ENCODE measurements at places on chromosomes 3 and 15.

DNA sequence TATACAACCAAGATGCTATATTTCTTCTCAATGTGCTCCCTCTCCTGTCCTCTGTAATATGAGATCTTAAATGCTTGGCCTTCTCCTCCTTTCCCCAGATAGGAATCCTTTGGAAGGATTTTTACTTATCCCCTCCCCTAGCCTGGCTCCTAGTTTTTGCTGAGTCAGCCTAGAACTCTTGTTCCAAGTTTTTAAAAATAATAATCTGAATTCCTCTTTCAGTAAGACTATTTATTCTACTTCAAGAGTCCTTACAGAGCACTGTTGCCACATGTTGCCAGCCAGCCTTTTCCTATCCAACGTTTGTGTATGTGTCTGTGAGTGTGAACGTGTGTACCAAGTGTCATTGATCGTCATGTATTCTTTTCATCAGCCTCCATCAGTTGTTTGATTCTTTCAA lies 11.0 kb upstream of the KCNMB2 start:
- DNase-seq = no peak

- no peak for DNase-seq
Observed at GRCh38 chr3:9141928-9142289, 107.5 kb downstream of the SRGAP3 start.

DNA sequence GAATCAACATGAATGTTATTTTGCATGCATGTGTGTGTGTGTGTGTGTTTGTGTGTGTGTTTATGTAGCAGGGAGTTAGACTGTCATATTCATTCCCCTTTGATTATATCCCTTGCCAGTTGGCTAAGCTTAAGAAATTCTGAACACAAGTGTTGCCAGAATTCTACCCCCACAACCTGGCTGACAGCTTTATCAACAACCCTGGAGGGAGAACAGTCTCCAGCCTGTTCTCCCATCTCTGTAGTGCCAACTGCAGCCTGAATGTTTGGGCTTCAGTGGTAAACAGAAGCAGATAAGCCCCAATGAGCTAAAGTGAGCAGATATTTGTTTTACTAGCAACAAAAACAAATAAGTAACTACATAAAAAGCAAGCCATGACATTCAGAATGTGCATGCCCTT lies 162.6 kb upstream of the ABI3BP start:
- DNase-seq = peak; percentile 18

GRCh38 chr3:134406331-134407238 lies 32.3 kb upstream of the AMOTL2 start:
- peak; percentile 98 for DNase-seq

DNA sequence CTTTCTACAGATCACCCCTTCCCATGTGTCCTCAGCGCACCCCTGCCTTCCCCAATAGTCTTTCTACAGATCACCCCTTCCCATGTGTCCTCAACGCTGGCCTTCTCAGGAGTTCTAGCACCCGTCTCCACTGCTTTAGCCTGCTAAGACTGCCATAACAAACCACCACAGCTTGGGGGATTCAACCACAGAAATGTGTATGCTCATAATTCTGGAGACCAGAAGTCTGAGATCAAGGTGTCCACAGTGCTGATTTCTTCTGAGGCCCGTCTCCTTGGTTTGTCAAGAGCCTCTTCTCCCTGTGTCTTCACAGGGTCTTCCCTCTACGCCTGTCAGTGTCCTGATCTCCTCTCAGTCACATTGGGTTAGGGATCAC lies 68.1 kb upstream of the CGNL1 start:
- no peak for DNase-seq

DNA sequence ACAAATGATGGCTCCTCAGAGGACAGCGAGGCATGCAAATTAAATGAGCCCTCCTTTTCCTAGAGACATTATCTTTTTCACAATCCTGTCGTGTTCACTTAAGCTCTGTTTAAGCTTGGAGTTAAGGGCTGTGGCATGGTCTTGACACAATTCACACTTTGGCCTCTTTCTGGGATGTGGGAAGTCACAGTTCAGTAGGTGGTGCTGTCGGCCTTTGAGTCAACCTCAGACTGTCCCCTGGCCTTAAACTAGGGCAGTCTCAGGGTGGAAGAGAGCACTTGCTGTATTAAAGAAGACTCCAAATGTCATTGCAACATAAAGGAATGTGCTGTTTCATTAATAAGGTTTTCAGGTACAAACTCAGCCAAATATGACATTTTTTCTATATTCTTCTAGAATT lies 351.0 kb downstream of the MCTP2 start:
- peak; percentile 43 for DNase-seq

GRCh38 chr15:94127006-94127405 lies 104.4 kb upstream of the MCTP2 start:
- DNase-seq = no peak

DNA sequence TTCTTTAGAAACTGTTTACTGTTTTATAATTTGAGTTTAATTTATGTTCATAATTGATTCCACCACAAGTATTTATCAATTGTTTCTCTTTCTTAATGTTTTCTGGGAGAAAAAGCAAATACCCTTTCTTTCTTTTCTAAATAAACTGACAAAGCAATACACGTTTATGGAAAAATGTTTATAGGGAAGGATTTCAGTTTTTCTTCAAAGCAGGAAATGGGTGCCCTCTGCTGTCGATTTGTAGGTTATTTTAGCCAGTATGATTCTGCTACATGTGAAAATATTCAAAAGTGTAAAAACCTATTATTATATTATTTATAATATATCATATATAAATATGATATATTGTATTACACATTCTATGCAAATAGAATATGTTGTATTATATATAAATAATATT lies 921.0 kb upstream of the ROBO1 start:
- peak; percentile 51 for DNase-seq

GRCh38 chr3:17023006-17023664 lies 138.4 kb downstream of the PLCL2 start:
- DNase-seq = no peak

All from NCI-H82 (cell line).